Endothelial cell (in vitro differentiated cells): ENCODE measurements at places on chromosomes 16 and 17. TPM values are rescaled to one million over a fixed set of nuclear protein-coding genes. Genes with fewer than 3 reads are reported as not detected.

DNA sequence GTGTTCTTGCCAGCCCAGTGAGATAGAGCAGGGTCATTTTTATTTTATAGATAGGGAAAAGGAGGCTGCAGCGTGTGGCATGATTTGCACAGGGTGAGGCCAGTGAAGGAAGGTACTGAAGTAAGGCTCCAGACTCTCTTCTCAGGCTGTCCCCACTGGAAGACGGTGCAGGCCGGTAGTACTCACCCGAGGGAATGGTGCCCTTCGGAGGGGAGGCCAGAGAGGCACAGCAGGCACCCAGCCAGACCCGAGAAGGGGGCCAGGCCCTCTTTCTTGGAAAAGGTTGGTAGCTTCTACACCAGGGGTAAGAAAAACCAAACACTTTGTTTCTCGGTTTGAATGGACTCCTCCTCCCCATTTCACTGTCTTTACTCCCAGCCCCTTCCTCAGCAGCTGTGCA is 288 bp downstream of the ANKRD40CL start:
- no peak overlapping the region for H3K27ac ChIP-seq
- no peaks in the 10 kb centered on the region for H3K36me3 ChIP-seq
- H3K27me3 ChIP-seq, result peaks cover 6% of the 10 kb centered on the region
- peaks cover 27% of the 10 kb centered on the region for H3K4me1 ChIP-seq

- no peak for DNase-seq
- no peaks in the 10 kb centered on the region for H3K4me1 ChIP-seq
- peak overlapping the region; percentile 13 for H3K27ac ChIP-seq
These were observed 8.8 kb downstream of the VPS53 start for GRCh38 chr17:705863-706262.

BHLHA9 gene
- total RNA-seq, result not detected

CA5A gene
- not detected for total RNA-seq

DNA sequence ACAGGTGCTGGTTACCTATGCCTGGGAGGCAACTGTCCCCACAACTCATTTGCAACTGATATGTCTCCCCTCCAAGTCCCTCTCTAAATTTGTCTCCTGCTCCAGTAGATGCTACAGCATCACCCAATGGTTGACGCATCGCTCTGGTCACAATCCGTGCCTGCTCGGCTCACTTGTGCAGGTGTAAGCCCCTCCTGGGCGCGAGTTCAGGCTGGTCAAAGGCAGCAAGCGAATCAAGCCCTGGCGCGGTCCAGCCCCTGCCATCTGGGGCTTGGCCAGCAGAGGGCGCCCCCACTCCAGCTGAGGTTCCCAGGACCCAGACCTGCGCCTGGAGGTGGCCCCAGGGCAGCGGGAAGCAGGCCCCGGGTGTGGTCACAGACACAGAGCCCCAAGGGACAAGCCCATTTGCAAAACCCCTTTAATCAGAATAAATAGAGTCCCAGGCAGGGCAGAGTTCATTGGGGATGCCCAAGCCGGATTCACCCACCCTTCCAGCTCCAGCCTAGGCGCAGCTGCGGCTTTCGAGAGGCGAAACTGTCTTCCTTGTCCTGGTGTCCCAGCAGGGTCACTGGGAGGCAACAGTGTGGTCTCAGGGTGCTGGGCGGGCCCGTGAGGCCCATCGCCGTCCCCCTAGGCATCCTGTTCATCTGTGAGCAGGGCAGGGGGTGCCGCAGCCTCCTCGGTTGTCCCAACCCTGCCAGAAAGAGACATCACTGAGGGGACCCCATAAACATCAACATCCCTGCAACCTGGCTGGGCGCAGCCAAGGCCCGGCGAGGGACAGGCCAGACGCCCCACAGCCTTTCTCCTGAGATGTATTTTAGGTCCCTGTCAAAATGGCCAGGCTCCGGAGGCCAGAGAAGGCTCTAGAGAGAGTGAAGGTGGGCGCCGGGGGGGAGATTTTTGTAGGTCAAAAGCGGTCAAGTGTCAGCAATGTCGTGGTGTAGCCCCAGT is 15.8 kb downstream of the TMC6 start:
- peak overlapping the region; percentile 53 for H3K4me3 ChIP-seq
- H3K36me3 ChIP-seq, result peaks cover 29% of the 10 kb centered on the region
- H3K27me3 ChIP-seq, result peaks cover 19% of the 10 kb centered on the region

SLC38A8 gene
- not detected for total RNA-seq

GRCh38 chr17:3754458-3755334 is 31.0 kb downstream of the HASPIN start:
- no peaks in the 10 kb centered on the region for H3K4me1 ChIP-seq
- no peak overlapping the region for H3K27ac ChIP-seq
- peaks cover 4% of the 10 kb centered on the region for H3K27me3 ChIP-seq
- peaks cover under 1% of the 10 kb centered on the region for H3K36me3 ChIP-seq
- DNase-seq, result peak; percentile 58
- no peak overlapping the region for H3K4me3 ChIP-seq

MYL4 gene
- total RNA-seq, result 2.2 TPM

GRCh38 chr17:18319604-18320256 is 4.6 kb downstream of the SMCR8 start:
- DNase-seq, result peak; percentile 51
- peaks cover 38% of the 10 kb centered on the region for H3K4me1 ChIP-seq
- peak overlapping the region; percentile 31 for H3K4me3 ChIP-seq
- H3K27ac ChIP-seq, result no peak overlapping the region
- H3K36me3 ChIP-seq, result peaks cover 23% of the 10 kb centered on the region

DNA sequence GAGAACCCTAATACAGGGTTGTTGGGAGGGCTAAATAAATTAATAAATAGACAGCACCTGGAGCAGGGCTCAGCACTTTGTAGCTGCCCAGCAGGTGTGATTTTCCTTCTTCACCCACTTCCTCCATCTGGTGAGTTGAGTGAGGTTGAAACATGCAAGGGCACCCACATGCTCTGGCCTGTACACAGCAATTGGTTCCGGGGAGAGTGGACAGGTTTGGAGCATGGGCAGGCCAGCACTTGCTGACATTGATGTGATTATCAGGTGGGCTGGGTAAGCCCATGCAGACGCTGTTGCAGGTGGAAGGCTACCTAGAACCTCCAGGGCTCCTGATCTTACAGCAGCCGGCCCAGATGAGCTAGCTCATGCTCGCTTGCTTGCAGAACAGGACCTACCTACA is 1.3 kb upstream of the MRTFB start:
- H3K4me3 ChIP-seq, result peak overlapping the region; percentile 91
- H3K27me3 ChIP-seq, result peaks cover 6% of the 10 kb centered on the region
- peaks cover 16% of the 10 kb centered on the region for H3K4me1 ChIP-seq
- DNase-seq, result no peak

DNA sequence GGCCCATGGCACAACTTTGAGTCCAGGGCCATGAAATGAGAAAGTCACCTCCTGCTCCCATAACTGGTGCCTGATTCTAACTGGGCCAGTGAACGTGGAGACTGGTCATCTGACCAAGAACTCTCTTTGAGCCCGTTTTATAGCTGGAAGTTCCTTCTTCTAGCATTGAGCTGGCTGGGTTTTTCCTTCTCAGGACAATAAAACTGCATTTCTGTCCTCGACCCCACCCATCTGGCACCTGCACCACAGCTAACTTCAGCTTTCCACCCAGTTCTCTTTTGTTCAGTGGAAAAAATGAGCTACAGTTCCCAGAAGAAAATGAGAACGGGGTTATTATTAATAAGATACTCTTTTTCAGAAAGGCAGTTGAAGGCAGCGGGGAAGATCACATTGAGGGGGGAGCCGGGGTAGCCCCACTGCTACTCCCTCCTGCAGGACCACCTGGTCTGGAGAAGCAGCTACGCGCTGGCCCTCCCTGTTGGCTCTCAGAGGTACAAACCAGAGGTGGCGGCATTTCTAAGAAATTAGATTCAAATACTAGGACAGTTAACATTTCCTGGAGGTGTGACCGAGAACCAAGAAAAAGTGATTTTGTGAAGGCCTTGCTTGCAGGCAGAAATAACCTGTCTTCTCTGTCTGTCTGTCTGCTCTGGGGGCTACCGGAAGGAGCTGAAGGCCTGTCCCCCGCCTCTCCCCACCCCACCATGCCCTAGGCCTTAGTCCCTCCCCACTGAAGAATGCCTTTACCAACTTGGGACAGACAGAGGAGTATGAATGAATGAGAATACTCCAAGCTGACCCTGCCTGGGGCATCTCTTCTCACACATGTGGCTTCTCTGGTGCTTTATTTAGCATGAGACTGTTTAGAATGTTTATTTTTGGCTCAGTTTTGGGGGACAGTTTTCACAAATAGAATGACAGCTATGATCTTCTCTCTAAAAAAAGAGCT is 123.9 kb downstream of the XYLT1 start:
- no peak overlapping the region for H3K27ac ChIP-seq
- H3K36me3 ChIP-seq, result peaks cover 3% of the 10 kb centered on the region
- H3K27me3 ChIP-seq, result peaks cover 5% of the 10 kb centered on the region
- DNase-seq, result no peak
- peaks cover 6% of the 10 kb centered on the region for H3K4me1 ChIP-seq

- no peaks in the 10 kb centered on the region for H3K36me3 ChIP-seq
- peaks cover 2% of the 10 kb centered on the region for H3K4me1 ChIP-seq
- H3K27ac ChIP-seq, result no peak overlapping the region
- no peak for DNase-seq
- H3K4me3 ChIP-seq, result no peak overlapping the region
These were observed 21.1 kb downstream of the EIF4A3 start for GRCh38 chr17:80125656-80126448.

RAB11FIP4 gene
- total RNA-seq, result 0.92 TPM

- H3K4me1 ChIP-seq, result no peaks in the 10 kb centered on the region
- peaks cover 34% of the 10 kb centered on the region for H3K36me3 ChIP-seq
- H3K4me3 ChIP-seq, result no peak overlapping the region
- DNase-seq, result no peak
- peaks cover 2% of the 10 kb centered on the region for H3K27me3 ChIP-seq
These were observed 33.7 kb downstream of the NOL11 start for GRCh38 chr17:67751101-67752074.

CNTD1 gene
- 0.59 TPM for total RNA-seq

DNA sequence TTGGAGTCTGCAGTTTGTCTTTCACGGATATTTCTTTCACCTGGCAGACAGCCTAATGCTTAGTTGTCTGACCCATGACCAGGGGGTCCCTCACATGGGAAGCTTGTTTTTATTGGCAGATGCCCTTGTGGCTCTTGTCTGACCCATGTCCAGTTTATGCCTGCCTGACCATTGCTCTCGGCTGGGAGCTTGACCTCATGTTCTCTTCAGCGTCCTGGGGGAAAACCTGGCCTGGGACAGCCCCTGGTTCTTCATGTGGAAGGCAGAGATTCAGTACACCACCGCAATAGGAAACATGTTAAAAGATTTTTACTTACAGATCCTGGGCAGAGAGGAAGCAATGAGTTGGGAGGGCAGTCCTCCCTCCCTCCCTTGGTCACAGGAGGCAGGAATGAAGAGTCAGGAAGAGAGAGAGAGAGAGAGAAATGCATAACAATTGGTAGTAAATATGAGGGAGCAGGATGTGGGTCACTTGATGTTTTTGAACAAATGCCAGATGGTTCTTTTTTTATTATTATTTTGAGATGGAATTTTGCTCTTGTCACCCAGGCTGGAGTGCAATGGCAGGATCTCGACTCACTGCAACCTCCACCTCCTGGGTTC is 302.7 kb upstream of the MYOCD start:
- H3K27me3 ChIP-seq, result peaks cover 3% of the 10 kb centered on the region
- DNase-seq, result no peak
- no peaks in the 10 kb centered on the region for H3K36me3 ChIP-seq
- no peak overlapping the region for H3K27ac ChIP-seq
- peaks cover 23% of the 10 kb centered on the region for H3K4me1 ChIP-seq

GRCh38 chr17:47470836-47471235 is 60.1 kb upstream of the NPEPPS start:
- peaks cover 6% of the 10 kb centered on the region for H3K36me3 ChIP-seq
- DNase-seq, result no peak
- no peaks in the 10 kb centered on the region for H3K27me3 ChIP-seq
- H3K4me3 ChIP-seq, result no peak overlapping the region
- no peak overlapping the region for H3K27ac ChIP-seq

ABCA9 gene
- total RNA-seq, result 0.23 TPM

DNA sequence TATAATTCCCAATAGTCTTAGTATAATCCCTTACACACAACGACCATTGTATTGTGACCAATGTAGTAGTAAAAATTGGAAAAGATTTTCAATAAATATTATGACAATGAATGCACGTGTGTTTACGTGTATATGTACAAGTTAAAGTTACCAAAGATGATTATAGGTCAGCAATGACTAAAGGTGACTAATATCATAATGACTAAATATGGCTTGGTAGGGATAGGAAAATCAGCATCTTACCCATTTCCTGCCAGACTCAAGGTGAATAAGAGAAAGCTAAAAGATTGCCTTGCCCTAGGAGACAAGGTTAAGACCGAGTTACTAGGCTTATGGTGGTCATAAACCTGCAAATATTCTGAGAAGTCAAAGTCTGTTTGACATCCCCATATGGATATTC is 34.4 kb downstream of the CPD start:
- H3K4me3 ChIP-seq, result no peak overlapping the region
- H3K27ac ChIP-seq, result no peak overlapping the region
- DNase-seq, result no peak
- peaks cover 14% of the 10 kb centered on the region for H3K36me3 ChIP-seq

CHAD gene
- not detected for total RNA-seq

GDE1 gene
- 50.0 TPM for total RNA-seq

DNA sequence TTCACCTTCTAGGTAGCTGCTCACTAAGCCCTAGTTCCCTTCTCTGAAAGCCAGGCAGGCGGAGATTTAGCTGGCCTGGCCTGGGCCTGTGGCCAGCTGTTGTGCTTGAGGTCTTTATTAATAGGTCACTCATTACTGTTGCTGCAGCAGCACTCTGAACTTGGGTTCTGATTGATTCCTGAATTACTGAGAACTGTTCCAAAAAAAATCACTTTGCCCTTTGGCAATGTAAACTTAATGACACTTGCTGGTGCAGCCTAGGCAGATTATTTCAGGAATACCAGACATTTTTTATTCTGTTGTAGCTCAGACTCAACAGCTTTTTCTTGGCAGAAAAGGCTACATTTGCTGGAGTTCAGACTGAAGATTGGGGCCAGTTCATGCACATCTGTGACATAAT is 2.7 kb downstream of the TOM1L1 start:
- peaks cover 2% of the 10 kb centered on the region for H3K27me3 ChIP-seq
- no peak overlapping the region for H3K4me3 ChIP-seq
- no peaks in the 10 kb centered on the region for H3K36me3 ChIP-seq
- H3K27ac ChIP-seq, result no peak overlapping the region
- H3K4me1 ChIP-seq, result peaks cover 3% of the 10 kb centered on the region
- DNase-seq, result no peak

- no peak for DNase-seq
- peaks cover 18% of the 10 kb centered on the region for H3K4me1 ChIP-seq
- H3K4me3 ChIP-seq, result peak overlapping the region; percentile 100
- peak overlapping the region; percentile 98 for H3K27ac ChIP-seq
- H3K36me3 ChIP-seq, result peaks cover 25% of the 10 kb centered on the region
- H3K27me3 ChIP-seq, result peaks cover 15% of the 10 kb centered on the region
These were observed 998 bp upstream of the SRSF1 start for GRCh38 chr17:58007781-58008706.

GRCh38 chr16:79360267-79360666 is 240.3 kb downstream of the MAF start:
- H3K27ac ChIP-seq, result no peak overlapping the region
- H3K4me1 ChIP-seq, result no peaks in the 10 kb centered on the region
- no peak overlapping the region for H3K4me3 ChIP-seq
- no peaks in the 10 kb centered on the region for H3K27me3 ChIP-seq
- no peaks in the 10 kb centered on the region for H3K36me3 ChIP-seq
